GOT3 (cell line): ENCODE measurements at places on chromosomes 1 and 21.

GRCh38 chr1:89779151-89779940 lies 41.5 kb upstream of the LRRC8D start:
- no peak for DNase-seq

DNA sequence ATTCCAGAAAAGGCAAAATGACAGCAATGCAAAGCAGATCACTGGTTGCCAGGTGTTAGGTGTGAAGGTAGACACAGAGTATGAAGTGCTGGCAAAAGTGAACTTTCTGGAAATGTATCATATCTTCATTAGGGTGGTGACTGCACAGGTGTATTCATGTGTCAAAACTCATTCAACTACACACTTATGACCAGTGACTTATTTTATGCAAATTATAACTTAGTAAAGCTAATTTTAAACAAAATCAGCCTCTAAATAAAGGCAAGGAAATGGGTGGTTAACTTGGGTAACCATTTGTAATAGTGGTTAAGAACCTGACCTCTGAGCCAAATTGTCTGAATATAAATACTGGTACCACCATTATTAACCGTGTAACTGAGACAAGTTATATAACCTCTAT lies 7.4 kb downstream of the COP1 start:
- DNase-seq: no peak

- no peak for DNase-seq
Measured at GRCh38 chr21:32993894-32994293, 31.8 kb upstream of the OLIG2 start.

DNA sequence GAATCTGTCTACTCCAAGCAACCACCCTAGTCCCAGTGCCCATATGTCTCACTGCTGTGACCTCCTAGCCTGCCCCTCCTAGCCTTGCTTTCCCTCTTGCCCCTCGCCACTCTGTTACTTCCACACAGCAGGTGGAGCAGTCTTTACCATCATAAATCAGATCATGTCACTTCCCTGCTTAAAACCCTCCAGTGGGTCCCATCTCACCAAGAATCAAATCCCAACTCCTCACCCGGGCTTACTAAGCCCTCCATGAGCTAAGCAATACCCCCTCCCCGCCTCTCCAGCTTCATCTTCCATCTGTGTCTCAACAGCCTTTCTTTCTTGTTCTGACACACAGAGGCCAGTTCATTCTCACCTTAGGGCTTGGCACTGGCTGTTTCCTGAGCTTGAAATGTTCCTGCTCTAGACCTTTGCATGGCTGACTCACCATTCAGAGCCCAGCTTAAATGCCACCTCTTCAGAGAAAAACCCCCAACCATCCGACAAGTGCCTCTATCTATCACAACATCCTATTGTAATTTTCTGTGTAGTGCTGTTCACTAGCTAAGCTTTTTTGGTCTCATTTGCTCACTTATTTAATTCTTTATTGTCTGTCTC lies 22.3 kb downstream of the KNCN start:
- no peak for DNase-seq

DNA sequence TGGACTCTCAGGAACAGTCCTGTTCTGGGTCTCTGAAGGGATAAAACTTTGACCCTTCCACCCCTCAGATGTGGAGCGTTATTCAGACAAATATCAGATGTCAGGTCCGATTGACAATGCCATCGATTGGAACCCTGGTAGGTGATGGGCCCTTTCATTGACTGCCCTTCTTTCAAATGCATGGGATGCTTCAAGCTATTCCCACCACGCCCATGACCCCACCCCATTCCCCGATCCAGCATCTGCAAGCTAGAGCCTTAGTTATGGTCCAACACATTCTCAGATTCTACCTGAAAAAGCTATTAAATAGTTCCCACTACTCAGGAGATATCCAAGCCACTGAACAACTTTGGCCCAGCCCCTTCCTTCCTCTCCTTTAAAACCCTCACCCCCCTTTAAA lies 12.5 kb downstream of the POLR3GL start:
- no peak for DNase-seq
